SK-MEL-5 (cell line): ENCODE measurements at places on chromosomes 3 and 15. TPM values are rescaled to one million over a fixed set of nuclear protein-coding genes. Genes with fewer than 3 reads are reported as not detected.

The SOX14 gene
- not detected in 2 replicates for total RNA-seq

The SLCO2A1 gene
- total RNA-seq = not detected in 2 replicates

The TRH gene
- total RNA-seq = not detected in 2 replicates

- no peak for DNase-seq
Observed at GRCh38 chr3:56838448-56838847, 36.7 kb upstream of the ARHGEF3 start.

DNA sequence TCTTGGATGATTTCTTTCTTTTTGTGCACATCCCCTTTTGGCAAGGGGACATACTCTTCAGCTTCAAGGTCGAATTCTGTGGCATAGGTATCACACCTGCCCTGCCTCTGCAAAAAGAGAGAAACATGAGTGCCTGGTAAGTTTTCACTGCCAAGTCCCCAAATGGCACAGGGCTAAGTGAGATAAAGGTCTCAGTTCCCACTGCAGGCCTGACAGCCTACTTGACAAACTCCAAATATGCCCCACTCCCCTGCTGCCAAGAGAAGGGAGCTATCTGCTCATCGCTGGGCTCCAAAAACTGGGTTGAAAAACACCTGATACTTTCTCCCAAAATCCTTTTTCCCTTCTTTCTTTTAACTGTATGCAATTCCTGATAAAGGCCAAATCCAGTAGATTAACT, 23.0 kb downstream of the RUVBL1 start:
- DNase-seq = no peak
